ENCODE measurements at places on chromosomes 6 and 20.

- no peak for DNase-seq
These were observed 146.9 kb downstream of the PHACTR3 start for GRCh38 chr20:59751075-59751711.

DNA sequence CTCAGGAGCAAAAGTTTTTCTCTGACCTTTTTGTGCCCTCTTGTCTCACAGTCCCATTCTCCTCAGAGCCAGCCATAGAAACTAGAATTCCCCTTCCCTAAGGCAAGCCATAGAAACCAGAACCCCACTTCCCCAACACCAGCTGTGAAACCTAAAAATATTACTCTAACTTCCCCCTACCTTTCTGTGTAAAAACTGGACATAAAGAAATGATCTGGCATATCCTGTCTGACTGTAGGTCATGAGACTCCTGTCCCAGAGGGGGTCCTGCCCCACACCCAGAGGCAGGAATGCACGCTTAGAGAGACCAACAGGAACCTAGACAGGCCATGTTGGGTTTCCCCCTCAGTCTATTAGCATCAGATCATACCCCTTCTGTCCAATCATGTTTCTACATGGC is 140.6 kb upstream of the SLC22A16 start:
- DNase-seq: no peak

- DNase-seq: no peak
These were observed 10.3 kb upstream of the CYP24A1 start for GRCh38 chr20:54184071-54184470.

GRCh38 chr6:3867641-3868502 is 18.7 kb downstream of the FAM50B start:
- no peak for DNase-seq

DNA sequence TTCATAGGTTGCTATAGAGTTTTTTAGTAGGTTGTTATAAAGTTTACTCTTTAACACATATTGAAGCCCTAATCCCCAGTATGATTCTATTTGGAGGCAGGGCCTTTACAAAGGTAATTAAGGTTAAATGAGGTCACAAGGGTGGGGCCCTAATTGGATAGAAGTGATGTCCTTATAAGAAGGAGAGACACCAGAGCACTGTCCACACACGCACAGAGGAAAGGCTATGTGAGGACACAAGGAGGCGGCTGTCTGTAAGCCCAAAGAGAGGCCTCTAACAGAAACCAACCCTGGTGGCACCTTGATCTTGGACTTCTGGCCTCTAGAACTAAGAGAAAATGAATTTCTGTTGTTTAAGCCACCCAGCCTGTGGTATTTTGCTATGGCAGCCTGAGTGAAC is 98.5 kb downstream of the GJA10 start:
- no peak for DNase-seq

DNA sequence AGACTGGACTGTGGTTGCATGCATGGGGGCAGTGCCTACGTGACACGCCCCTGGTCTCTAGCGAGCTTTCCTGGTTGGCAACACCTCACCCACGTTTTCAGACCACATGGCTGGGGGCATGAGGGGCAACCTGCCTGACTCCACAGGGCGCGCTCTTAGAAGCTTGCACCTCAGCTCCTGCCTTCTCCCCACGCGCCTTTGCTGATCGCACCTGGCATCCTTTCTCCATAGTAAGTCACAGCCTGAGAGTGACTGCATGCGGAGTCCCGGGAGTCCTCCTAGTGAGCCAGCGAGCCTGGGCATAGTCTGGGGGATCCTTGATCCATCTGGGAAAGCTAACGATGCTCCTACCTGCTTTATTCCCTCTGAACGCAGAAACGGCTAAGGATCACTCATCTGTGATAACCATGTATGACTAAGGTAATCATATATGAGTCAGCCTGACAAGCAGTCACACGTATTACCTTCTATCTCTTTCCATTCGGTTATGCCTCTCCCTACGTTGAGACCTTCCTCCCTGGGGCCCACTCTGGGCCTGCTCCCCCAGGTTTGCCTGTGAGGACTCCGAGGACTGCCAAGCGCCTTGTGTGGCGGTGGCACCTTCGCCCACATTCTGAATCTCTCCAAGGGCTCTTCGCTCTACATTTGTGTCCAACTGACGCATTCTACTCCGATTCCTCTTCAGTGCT is 4.5 kb downstream of the TCFL5 start:
- no peak for DNase-seq

- DNase-seq: peak; percentile 9
These were observed 17.6 kb upstream of the EIF2S2 start for GRCh38 chr20:34129518-34130162.

- DNase-seq: no peak
These were observed 7.1 kb downstream of the ELOVL2 start for GRCh38 chr6:11036977-11037430.

- no peak for DNase-seq
These were observed 117.5 kb upstream of the HMGCLL1 start for GRCh38 chr6:55696501-55696900.

DNA sequence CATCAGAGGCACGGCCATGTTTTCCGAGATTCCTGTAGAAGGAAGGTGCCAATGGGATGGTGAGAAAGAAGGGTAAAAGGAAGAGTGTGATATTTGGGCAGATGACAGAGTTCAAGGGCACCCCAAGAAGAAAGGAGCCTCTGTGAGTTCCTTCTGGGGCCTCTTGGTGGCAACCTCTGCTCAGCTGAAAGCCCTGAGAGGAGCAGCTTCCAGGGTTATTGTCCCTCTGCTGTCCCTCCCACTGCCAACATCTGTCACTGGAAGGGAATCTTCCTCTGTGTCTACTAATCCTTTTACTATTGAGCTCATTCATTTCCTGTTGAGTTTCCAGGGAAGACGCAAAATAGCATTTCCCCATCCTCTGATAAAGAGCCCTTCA is 40.0 kb upstream of the KCNK16 start:
- DNase-seq: no peak

DNA sequence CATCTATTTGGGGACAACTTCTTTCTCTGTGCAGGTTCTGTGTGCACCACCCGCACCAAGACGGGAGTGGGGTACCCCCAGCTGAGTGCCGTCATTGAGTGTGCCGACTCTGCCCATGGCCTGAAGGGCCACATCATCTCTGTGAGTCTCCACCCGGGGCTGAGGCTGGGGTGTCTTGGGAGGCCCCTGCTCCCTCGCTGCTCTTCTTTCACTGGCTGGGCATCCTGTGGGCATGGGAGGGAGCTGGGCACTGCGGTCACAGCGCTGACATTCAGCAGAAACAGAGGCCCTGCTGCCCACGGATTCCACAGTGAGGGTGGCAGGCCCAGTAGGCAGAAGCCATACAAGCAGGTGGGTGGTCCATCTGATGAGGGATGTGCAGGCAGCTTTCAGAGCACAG is 40.4 kb downstream of the GMPR start:
- DNase-seq: no peak

- no peak for DNase-seq
These were observed 501.3 kb downstream of the CD109 start for GRCh38 chr6:74197310-74197709.

- no peak for DNase-seq
These were observed 106.8 kb upstream of the CBLN4 start for GRCh38 chr20:56111961-56112730.

DNA sequence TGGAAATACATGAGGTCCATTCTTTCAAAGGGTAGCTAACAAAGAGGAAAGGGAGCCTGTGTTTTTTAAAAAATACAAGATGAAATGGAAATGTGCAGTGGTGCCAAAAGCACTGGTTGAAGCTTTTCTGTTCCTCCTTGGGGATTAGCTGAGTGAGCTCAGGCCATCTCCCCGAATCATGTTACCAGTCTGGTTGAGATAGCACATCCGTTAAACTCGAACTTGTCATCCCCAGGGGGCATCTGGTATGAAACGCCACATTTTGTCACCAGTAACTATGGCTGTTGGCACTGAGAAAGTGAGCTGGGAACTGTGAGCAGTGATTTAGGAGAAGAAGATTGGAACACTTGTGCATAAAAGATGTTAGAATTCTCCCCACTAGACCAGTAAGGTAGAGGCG is 196.2 kb downstream of the SAMD5 start:
- no peak for DNase-seq

DNA sequence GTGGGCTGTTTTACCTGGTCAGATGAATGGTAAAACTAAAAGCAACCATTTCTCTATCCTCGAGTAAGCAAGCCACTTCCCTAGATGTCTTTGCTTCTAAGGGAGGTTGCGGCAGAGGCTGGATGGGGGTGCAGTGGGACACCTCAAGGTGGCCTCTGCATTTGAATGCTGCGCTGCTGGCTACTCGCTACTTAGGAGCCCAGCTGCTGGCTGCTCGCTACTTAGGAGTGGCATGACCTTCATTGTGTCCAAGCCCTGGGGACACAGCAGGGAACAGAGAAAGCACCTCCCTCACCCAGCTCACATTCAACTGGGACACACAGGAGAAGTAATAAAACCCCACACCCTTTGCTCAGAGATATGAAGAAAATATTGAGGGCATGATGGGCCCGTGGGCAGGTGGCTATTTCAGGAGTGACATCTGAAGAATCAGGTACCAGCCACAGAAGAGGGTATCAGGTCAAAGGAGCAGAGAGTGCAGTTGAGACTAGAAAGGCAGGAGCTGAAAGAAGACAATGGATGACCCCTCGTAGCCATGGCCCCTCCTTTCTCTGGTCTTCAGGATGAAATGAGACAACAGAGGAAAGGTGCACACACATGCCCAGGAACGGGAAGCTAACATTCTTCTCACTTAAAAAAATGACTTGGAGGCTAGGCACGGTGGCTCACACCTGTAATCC is 149.4 kb downstream of the ZMYND8 start:
- no peak for DNase-seq

Measured in activated T-helper 1 cell treated with Interleukin-2 at 50 U/mL for 16 hours (primary cell).